ENCODE measurements at places on chromosomes 7 and 10.

DNA sequence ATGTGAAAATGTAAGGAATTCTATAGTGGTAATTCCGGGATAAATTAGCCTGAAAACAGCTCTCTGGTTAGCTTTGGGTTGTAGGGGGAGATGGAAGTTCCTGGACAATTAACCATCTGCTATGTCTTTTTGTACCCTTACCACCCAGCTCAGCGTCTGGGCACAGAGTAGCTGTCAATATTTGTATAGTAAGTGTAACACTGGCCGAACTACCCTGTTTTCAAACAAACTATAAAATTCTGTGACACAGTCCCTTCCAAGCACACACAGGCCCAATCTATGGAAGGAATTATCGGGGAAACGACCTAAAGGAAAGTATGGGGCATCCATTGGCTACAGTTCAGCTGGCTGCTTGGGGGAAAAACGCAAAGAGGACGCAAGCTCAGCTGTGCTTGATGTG, 869 bp upstream of the LHFPL3 start:
- DNase-seq = no peak

DNA sequence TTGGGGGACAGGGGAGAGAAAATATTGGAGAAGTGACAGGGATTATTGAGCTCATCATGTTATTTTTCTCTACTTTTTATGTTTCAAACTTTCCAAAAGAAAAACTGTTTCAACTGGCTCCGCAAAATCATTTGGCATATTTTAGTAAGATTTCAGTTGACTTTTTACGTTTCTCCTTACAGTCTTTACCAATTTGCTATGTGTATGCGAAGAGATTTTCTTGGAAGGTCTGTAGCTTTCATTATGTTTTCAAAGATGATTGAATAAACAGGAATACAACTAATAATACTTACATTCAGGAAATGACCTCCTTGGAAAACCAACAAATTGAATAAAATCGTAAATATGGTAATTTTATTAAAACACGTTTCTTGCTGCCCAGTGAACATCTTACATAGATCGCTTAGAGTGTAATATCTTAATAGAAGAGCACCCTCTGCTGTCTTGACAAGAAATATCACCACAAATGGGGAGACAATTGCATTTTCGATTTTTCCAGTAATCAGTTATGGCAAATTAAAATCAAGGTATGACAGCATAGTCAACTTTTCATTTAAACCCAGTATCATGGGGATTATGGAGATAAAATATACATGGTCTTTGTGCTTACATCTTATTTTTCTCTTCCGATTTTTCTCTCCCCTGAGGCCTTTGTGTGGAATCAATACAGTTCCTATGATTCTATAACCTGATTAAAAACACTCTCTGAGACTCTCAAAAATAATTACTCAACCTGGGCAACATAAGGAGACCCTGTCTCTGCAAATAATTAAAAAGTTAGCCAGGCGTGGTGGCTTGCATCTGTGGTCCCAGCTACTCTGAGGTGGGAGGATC, 43.1 kb downstream of the MBL2 start:
- DNase-seq = peak; percentile 39

DNA sequence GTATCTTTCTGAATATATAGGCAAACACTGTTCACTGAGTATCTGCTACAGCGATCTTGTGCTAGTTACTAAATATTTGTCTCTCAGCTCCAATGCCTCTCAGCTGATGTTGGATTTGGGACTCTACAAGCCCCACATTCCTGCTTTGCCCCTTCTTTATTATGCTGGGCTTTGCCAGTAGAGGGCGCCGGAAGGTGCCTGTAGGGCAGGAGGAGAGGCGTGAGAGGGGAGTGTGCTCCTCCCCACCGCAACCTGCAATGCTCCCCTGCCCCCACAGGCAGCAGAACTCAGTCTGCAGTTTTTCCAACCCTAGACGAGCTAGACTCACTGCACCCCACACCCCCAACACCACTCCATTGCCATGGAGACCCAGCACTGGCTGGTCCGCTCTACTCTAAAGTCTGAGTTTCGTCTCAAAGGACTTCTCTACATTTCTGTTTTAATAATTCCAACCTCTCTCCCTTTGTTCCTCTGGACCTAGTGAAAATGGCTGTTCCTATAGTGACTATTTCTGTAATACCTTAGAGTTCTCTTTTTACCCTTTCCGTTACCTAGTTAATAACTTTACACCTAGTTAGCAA, 337.6 kb downstream of the CCSER2 start:
- no peak for DNase-seq

- DNase-seq = peak; percentile 7
Measured at GRCh38 chr10:14751921-14752320, 22.8 kb downstream of the FAM107B start.

GRCh38 chr7:114711241-114711640, 210.7 kb upstream of the MDFIC start:
- no peak for DNase-seq

Data from fibroblast of skin of right quadriceps (primary cell).